Nephron progenitor cell (in vitro differentiated cells): ENCODE measurements at places on chromosomes 4 and X.
A peak's percentile ranks its signal among the peaks of the same experiment; 100 is the strongest.

DNA sequence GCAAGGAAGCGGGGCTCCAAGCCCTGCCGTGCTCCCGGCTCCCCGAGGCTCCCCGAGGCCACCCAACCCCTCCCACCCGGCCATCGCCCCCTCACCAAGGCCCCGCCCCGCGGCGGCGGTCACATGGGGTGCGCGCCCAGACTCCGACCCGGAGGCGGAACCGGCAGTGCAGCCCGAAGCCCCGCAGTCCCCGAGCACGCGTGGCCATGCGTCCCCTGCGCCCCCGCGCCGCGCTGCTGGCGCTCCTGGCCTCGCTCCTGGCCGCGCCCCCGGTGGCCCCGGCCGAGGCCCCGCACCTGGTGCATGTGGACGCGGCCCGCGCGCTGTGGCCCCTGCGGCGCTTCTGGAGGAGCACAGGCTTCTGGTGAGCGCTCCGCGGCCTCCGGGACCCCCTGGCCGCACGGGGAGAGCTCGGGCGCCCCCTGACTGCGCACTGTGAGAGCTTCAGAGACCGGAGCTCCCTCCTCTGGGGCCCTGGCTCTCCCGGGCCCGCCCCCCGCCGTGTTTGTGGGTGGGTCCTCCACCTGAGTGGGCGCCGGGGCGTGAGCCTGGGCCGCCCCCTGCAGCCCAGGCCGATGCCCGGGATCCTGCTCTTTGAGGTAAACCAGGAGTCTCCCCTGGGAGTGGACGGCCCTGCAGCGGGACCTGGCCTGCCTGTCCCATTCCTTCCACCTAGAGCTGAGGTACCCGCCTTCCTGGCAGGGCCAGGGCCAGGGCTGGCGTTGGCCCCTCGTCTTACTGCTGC lies at the start of gene IDUA:
Gene IDUA (plus strand): TSS at position 166 of the 745 bp plus-strand sequence. CDS start 41 bp downstream, at position 207.
- DNase-seq: peak; percentile 87

GRCh38 chrX:116726806-116727205 lies 264.0 kb upstream of the CT83 start:
- DNase-seq: no peak

- no peak for DNase-seq
Measured at GRCh38 chr4:97150966-97151365, 992.3 kb downstream of the STPG2 start.

- no peak for DNase-seq
Measured at GRCh38 chr4:6771229-6771671, 11.3 kb upstream of the KIAA0232 start.

GRCh38 chrX:124493984-124494383 lies 147.6 kb downstream of the SH2D1A start:
- DNase-seq: no peak

- no peak for DNase-seq
Measured at GRCh38 chr4:120291541-120291940, 224.9 kb upstream of the MAD2L1 start.

DNA sequence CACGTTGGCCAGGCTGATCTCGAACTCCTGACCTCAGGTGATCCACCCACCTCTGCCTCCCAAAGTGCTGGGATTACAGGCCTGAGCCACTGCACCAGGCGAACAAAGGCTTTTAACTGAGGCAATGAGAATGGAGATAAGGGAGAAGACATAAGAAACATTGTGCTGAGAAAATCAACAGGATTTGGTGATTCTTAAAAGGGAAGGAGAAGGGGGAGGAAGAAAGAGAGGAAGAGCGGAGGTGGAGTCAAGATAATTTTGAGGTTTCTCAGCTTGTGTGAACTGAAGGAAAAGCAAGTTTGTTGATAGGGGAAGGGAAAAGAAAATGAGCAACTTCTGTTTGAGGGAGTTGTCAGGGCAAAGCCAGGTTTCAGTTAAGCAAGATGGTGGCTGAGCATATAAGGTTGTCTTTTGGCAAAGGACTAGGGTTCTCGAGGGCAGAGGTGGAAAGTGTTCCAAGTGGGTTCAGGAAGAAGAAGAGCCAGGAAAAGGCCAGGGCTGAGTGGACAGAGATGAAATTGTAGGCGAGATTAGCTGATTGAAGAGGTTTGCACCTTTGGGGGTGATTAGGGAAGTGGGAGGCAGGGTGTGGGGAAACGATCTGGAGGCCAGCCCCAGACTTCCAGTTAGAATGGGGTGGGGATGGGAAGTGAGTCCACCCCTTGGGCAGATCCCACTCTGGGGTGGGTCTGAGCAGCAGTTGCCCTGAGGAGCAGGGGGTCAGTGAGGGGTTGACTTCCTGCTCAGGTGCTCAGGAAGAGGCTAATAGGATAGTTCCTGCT lies 7.8 kb downstream of the DOCK11 start:
- no peak for DNase-seq

DNA sequence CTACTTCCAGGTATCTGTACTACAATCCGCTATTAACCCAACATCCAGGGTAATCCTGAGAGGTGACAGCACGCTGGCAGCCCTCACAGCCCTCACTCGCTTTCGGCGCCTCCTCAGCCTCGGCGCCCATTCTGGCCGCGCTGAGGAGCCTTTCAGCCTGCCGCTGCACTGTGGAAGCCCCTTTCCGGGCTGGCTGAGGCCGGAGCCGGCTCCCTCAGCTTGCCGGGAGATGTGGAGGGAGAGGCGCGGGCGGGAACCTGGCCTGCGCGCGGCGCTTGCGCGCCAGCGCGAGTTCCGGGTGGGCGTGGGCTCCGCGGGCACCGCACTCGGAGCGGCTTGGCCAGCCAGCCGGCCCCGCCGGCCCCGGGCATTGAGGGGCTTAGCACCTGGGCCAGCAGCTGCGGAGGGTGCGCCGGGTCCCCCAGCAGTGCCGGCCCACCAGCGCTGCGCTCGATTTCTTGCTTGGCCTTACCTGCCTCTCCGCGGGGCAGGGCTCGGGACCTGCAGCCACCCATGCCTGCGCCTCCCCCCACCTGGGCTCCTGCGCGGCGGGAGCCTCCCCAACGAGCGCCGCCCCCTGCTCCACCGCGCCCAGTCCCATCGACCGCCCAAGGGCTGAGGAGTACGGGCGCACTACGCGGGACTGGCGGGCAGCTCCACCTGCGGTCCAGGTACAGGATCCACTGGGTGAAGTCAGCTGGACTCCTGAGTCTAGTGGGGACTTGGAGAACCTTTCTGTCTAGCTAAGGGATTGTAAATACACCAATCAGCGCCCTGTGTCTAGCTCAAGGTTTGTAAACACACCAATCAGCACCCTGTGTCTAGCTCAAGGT lies 87.3 kb downstream of the PRSS12 start:
- no peak for DNase-seq

GRCh38 chr4:81452452-81453006 lies 19.2 kb downstream of the RASGEF1B start:
- no peak for DNase-seq

GRCh38 chr4:118682928-118683327 lies 2.3 kb upstream of the METTL14 start:
- no peak for DNase-seq

DNA sequence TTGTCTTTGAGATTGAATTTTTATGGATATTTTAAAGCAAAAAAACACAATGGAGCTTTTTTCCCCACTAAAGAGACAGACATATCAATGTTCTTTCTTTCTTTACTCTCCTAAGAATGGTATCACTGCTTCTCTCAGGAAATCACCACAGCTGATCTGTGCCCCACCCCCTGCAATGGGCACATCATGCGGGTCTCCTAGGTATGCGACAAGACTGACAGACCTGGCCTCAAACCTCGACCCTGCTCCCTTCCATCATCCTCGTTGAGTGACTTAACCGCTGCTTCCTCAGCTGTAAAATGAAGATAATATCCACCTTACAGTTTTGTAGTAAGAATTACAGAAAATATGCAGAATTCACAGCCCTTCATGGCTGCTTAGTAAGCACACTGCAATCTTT lies 58.3 kb downstream of the LEF1 start:
- DNase-seq: no peak

GRCh38 chr4:56505269-56506130 lies at the start of gene ARL9:
TSS of gene ARL9 (plus strand) at chr4:56505791. CDS start at chr4:56505863, 72 bp downstream.
- DNase-seq: peak; percentile 69

GRCh38 chr4:56971383-56971782 lies 6.0 kb downstream of the NOA1 start:
- DNase-seq: no peak

DNA sequence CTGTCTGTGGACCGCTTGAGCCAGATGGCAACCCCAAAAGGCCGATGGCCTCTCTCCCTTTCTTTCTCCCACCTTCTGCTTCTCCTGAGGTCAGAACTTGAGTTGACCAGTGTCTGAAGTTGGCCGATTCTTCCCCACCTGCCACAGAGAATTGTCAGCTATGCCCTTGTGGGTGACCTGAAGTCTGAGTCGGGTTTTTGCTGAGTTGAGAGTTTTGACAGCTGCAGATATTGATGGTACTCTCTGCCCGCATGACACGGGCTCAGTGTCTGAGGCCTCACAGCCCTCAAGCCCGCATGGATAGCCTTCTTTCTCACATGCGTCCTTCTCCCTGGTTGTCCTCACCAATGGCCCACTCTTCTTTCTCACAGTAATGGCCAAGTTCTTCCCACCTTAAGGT lies 111.0 kb downstream of the EFNB1 start:
- no peak for DNase-seq

DNA sequence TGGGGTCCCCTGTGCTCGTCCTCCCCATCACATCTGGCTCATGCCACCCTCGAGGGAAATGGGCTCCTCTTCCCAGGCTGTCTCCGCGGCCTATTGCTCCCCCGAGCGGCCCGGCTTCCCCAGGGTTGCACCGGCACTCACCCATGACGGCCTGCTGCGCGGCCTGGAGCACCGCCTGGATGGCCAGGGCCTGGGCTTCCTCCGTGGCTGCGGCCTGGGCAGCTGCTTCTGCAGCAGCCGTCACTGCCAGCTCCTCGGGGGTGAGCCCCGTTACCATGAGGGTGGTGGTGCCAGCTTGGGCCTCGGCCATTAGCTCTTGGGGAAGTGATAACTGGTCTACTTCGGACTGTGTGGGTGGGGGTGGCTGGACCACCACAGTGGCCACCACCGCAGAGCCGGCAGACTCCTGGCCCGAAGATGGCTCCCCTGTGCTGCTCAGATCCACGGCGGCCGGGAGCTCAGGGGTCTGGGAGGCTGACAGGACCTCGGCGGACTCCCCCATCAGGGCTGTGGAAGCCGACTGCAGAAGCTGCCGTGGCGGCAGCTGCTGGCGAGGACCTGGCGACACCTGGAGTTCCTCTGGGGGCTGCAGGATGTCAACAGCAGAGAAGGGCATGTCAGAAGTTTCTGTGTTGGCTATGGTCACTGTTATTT lies 8.1 kb upstream of the RENBP start:
- DNase-seq: no peak

DNA sequence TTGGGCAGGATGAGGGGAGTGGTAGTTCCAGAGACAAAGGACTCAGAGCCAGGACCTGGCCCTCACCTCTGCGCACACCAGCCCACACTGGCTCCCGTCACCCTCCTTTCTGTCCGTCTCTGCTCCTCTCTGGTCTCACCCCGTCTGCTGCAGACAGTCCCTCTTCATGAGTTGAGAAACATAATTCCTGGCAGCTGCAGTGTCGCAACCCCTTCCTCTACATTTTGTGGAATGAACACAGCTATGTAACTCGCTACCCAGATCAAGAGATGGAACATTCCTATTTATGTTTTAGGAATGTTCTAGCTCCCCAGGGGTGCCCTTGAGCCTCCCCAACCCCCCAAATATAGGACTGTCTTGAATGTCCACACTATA lies 59.3 kb downstream of the SHROOM2 start:
- no peak for DNase-seq

GRCh38 chr4:128658214-128658631 lies 151.3 kb upstream of the JADE1 start:
- no peak for DNase-seq

GRCh38 chr4:44740201-44740600 lies 13.8 kb upstream of the GNPDA2 start:
- DNase-seq: no peak

- no peak for DNase-seq
Measured at GRCh38 chr4:100633269-100633668, 115.4 kb upstream of the EMCN start.

GRCh38 chr4:173448608-173449379 lies 49.9 kb upstream of the SCRG1 start:
- no peak for DNase-seq

GRCh38 chr4:141416677-141417363 lies 196.1 kb downstream of the ZNF330 start:
- DNase-seq: peak; percentile 5

DNA sequence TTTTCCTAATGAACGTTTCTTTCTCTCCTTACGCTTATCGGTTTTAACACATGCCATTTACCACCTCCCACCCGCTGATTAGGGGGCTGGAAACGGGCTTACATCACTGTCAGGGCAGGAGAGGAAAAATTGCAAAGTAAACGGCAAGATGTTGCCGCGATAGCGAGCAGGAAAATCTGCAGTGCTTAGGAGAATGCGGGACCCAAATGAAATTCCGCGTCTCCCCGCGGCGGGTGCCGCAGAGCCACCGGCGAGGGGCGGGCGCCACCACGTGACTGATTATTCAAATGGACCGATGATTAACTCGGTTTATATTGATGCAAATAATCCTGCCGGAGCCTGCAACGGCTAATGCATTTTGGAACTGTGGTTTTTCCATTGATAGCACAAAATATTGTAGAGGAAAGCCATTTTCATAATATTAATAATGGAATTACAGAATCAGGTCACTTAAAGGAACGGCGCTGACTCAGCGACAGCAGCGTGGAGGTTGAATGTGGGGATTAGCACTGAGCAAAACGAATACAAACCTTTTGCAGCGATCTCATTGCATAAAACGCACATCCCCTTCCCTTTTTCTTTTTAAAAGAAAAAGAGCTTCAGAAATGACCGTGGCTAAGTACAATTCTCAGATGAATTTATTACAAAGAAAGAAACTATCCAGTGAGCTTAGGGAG lies 224.2 kb downstream of the STIM2 start:
- DNase-seq: peak; percentile 71

GRCh38 chr4:89878611-89879010 lies 16.0 kb upstream of the MMRN1 start:
- DNase-seq: no peak

- DNase-seq: no peak
Measured at GRCh38 chr4:168928346-168928745, 81.7 kb downstream of the CBR4 start.

- no peak for DNase-seq
Measured at GRCh38 chrX:55056820-55057674, 17.8 kb upstream of the PAGE2B start.

DNA sequence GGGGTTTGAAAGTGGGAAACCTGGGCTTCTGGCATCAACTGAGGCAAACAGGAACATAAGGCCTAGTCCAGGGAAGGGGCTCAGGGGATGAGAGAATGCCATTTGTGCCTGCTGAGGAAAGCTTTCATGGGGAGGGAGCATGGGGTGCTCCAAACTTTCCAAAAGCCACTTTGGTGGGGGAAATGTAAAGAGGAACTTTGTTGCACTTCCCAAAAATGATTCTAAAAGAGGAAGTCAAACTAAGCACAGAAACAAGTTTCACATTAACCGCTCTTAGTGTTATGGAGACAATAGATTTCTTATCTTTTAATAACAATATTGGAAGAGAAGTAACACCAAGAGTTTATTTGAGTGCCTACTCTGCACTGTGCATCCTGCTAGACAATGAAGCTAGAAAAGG lies 32.3 kb downstream of the GAB3 start:
- DNase-seq: no peak

- DNase-seq: no peak
Measured at GRCh38 chr4:8818063-8818881, 53.4 kb downstream of the HMX1 start.
